ENCODE measurements at places on chromosomes 3 and 15.

DNA sequence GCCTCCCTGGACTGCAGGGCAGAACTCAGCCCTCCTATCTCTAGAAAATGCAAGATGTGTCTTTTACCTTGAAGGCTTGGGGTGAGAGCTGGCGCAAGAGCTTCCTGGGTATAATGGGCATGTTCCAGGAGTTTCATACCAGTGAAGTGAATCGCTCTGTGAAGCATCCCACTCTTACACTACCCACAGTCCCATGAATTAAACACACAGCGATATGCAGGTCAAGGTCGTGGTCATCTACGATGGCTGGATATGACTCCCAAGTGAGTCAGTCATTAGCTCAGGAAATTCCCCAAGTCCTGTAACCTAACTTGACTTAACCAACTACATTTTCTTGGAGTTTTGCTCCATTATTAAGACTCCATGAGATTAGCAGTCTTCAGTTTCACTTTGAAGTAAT is 439.7 kb downstream of the NTRK3 start:
- no peak for DNase-seq

GRCh38 chr15:31559786-31560185 is 233.2 kb downstream of the KLF13 start:
- DNase-seq = no peak

DNA sequence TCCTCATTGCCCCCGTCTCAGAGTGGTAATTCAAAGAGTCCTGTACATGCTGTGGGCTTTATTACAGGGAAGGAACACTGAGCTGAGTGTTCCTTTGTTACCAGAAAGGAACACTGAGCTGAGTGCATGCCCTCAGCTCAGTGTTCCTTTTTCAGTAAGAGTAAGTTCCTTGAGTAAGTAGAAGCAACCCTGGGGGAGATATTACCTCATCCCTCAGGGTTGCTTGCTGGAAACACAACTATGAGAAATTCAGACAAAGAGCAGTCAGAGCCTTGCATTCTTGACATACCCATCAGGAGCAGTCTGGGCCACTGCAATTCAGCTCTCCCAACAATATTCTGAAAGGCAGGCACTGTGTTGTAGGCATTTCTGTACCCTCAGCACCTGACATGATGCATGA is 17.0 kb downstream of the CHRM5 start:
- DNase-seq = no peak

DNA sequence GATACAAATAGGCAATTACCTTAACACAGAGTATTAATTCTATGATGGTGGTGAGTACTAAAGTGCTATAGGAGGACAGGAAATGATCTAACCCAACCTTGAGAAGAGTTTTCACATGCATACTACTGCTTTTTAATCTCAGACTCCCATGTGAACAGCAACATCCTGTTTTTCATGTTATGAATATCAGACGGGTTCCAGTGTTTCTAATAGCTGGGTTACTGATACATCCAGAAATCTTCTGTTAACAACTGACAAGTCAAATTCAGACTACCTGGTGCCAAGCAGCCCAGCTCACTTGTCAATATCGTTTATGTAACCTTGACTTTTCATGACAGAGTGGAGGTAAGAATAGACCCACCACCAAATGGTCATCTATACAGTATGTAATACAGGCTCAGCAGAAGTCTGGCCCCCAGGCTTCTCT is 220.2 kb upstream of the COL8A1 start:
- DNase-seq = no peak

- DNase-seq = no peak
Observed at GRCh38 chr3:23672628-23673027, 133.1 kb upstream of the UBE2E1 start.

- no peak for DNase-seq
Observed at GRCh38 chr15:101193806-101194545, 57.9 kb downstream of the CHSY1 start.

DNA sequence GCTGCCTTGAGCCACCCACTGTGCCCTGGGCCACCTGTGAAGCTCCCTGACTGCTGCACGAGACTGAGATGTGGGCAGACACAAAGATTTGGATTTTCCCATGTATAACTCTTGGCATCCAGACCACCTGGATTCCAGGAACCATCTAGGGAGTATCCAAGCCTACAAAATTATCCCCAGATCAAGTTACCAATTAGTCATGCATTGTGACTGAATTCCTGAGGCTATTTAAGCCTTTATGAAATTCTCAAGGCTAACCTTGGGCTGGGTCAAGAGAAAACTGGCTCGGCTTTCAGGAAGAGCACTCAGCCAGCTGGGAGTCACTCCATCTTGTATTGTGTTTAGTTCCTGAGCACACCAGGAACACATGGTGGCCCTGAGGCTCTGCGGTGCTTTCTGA is 13.3 kb upstream of the ATP13A5 start:
- DNase-seq = no peak

GRCh38 chr3:50124800-50125178 is 30.3 kb upstream of the SEMA3F start:
- no peak for DNase-seq

DNA sequence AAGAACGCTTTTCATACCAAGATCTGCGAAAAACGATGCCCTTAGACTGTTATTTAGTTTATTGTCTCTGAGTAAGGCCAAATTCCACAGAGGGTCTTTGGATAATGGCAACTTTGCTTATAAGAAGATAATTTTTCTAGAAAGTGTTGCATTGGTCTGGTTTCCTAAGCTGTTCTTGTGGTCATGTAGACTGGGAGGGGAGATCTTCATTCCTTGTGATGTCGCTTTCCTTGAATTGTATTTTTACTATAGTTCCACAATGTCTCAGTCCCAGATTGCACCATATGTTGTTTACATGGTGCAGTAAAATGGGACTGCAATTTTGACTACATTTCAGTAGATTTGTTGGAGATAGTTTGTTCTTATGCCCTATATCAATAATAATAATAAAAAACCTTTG is 28.8 kb upstream of the ST3GAL6 start:
- DNase-seq = no peak

DNA sequence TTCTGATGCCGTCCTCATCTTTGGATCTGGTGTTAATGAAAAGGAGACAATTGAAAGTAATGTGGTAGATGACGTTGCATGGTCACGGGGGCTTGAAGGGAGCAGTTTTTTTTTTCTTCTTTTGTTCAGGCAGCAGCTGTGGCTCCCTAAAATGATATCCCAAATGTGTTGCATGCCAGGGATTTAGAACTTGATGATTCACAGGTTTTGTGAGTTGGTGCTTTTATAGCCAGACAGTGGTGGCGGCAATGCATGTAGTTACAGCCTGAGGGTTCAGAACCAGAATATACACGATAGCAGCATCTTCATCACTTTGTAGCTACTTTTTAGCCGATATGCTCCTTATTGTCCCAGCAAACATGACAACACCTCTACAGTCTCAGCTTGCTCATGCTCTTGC is 133.4 kb downstream of the CHST2 start:
- no peak for DNase-seq

DNA sequence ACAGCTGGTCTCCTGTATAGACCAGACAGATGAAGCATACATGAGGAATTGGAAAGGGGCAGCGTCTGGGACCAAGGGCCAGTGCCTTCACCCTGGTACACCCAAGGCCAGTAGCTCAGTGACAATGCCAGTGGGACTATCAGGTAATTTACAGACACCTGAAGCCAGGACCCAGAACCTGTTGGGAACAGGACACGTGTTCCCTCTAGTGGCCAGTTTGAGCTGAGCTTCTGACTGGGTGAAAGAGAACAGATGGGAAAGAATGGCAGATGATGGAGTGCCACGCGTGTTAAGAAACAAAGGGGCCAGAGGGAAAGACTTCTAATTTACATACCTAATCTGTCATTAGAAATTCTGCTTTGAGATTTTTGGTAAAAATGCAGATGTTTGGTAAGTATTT is 5.1 kb upstream of the SLC25A38 start:
- DNase-seq = peak; percentile 53

DNA sequence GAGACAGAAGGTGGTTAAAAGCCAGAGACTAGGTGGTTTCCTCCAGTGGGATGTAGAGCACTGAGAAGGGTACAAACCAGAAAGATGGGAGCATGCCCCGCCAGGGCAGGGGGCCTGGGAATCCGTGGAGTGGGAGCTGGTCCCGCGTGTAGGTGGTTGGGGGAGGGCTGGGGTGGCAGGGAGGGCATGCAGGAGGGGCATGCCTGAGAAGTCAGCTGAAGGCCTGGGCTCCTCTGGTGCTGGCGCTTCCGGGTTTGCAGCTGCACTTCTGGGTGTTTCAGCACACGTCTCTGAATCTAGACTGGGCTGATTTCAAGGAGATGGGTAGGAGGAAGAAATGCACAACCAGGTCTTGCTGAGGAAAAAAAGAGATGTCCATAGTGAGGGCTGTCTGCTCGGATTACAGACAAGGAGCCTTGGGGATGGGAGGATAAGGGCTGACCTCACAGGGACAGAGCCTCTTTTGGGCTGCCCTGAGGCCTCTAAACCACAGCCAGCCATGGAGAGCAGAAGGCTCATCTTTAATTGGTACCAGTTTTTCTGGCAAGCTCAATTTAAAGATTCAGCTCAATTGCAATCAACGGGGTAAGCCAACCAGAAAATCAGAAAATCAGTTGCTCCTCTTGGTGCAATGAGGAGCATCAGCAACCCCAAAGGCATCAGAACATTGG is 151.9 kb downstream of the FAM43A start:
- DNase-seq = no peak

- DNase-seq = no peak
Observed at GRCh38 chr3:60673123-60673522, 578.1 kb downstream of the FHIT start.

GRCh38 chr3:34178415-34178814 is 380.0 kb downstream of the PDCD6IP start:
- DNase-seq = no peak

DNA sequence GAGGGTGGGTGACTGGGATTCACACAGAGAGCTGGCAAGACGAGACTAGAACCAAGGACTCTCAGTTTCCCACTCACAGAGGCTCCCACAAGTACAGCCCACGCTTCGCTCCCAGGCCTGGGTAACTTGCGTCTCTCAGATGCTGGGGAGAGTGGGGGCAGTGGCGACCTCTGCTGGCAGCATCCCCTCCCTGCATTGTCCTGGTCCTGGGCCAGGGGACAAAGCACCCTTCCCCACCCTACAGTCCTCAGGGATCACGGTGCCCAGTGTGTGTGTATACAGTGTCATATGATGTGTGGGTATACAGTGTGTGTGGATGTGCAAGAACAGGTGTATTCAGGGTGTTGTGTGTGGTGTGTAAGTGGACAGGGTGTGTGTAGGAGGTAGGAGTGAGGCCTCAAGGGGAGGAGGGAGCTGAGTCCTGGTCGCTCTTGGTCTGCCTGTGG is 12.8 kb downstream of the VILL start:
- peak; percentile 59 for DNase-seq

GRCh38 chr15:70633991-70634390 is 129.4 kb downstream of the UACA start:
- no peak for DNase-seq

DNA sequence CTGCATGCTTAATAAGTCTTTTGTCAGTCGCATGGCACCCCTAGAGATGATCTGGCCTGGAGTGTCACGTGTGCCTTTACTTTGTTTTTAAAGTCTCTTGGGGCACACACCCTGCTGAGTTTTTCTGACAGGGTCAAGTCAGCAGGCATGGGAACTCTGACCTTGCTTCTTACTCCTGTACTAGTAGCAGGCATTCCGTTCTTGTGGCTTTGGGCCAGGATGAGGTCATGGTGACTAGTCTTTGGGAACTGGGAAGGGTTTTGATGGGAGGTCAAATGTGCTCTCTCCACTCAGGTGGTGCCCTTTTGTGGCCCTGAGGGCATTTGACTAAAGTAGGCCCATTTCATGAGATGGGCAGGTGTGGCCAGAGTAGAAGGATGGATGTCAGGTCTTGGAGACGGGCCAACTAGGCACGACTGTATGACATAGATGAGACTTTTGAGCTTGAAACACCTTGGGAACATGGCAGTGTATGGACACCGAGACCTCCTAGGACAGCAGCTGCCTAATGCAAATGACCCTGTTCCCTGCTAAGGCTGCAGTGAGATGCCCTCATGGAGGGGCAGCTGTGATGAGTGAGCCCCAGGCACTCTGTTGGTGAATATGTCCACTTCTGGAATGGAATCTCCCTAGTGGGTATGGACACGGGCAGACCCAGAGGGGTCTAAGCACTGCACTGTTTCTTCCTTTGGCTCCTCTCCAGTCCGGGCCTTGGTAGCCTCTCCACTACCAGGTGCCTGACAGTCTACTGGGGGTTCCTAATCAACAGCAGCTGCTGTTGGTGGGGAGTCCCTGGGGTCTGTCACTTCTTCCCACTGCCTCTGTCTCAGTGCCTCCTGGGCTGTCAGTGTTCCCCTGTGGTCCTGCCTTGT is 16.4 kb downstream of the SRPRB start:
- DNase-seq = no peak

DNA sequence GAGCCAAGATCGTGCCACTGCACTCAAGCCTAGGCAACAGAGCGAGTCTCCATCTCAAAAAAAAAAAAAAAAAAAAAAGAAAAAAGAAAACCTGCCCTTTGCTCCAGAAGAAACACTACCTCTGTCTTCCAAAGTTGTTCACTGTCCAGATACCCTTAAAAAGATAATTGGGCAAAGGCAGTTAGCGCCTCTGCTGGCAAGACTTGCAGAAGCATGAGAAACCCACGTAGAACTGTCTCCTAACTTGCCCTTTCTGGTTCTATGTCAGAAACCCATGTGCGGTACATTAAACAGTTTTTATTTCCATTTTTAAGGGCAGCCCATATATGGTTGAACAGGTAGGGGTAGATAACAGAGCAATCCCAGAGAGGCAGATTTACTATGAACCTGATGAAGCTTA is 1026.4 kb downstream of the ROBO2 start:
- no peak for DNase-seq

Data from stimulated activated CD4-positive, alpha-beta T cell treated with anti-CD3 and anti-CD28 coated beads, Interleukin-1b, Interleukin-23, amount 100 ng/mL, for 48 hours (primary cell).